Glutamatergic neuron (in vitro differentiated cells): ENCODE measurements at places on chromosomes 3 and 15. TPM values are rescaled to one million over a fixed set of nuclear protein-coding genes. Genes with fewer than 3 reads are reported as not detected.

DNA sequence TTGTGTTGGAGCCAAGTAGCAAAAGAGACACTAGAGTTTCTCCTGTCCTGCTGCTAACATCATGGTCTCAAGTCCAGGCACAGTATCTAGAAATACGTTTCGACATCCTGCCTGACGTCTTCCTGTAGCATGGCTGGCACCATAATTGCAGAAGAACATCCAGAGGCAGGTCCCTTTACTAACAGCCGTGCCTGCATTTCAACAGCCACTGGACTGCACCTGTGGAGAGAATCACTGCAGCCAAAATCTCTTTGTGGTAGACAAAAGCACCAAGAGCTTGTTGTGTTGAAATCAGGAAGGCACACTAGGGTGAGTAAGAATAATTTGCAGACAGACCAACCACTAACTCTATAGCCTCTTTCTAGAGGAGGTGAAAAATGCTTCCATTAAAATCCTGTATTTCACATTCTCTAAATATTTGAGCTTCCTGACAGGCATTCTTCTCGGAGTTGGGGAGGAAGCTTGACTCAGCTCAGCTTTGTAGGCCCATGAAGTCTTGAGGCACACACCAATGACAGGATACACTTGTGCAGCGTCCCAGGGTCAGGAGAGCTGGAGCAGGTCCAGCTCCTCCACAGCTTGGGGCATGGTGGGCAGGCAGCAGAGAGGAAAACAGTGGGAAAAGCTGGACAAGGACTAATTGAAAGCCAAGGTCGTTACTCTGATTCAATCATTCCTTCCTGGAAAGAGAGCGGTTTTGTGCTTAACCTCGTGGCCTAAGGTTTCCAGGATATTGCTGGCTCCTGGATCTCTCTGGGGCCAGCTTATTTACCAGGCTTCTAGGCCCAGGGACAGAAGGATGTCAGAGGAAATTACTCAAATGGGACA is 244.9 kb downstream of the FAM43A start:
- no peak for DNase-seq

DNA sequence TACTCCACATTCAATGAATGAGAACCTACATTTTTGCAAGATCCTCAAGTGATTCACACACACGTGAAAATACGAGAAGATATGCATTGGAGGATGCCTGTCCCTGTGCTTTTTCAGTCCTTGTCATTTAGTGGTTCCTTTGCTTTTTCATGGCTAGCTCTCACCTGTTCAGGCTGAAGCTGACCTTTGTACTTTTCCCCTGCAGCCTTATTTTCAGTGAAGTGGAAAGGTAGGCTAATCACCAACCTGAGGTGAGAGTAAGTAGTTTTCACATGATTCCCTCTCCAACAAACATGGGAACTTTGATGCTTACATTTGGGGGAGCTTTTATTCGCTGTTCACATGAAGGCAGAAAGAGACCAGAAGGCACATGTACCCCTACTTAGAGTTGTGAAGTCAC is 8.3 kb downstream of the ITPR1 start:
- no peak for DNase-seq

The CA12 gene
- not detected for total RNA-seq

DNA sequence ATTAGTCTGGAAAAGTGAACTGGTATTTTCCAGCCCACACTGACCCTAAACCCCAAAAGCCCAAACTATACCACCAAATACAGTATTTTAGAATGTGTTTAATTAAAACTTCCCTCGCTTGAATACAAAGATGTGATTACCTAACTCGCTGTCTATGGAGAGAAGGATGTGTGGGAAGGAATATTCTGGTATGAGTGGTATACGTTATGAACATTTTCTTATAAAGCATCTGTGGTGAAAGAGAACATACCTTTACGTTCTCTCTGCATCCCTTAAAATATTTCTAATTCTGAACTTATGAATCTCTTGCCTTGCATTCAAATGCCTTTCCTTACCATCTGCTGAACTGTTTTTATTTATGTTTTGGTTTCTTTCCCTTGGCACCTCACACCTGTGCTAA is 201.4 kb downstream of the MBNL1 start:
- DNase-seq, result no peak

The CHRD gene
- 47.1 TPM for total RNA-seq

- no peak for DNase-seq
Measured at GRCh38 chr15:40070166-40070557, 31.2 kb upstream of the SRP14 start.
